ENCODE measurements at places on chromosomes 6 and 20. TPM values are rescaled to one million over a fixed set of nuclear protein-coding genes. Genes with fewer than 3 reads are reported as not detected.

DNA sequence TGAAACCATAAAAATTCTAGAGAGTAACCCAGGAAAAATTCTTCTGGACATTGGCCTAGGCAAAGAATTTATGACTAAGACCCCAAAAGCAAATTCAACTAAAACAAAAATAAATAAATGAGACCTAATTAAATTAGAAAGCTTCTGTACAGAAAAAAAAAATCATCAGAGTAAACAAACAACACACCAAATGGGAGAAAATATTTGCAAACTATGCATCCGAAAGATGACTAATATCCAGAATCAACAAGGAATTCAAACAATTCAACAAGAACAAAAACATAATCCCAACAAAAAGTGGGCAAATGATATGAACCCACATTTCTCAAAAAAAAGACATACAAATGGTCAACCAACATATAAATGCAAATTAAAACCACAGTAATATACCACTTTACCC is 242.6 kb upstream of the CDYL start:
- H3K4me3 ChIP-seq = no peak overlapping the region
- H3K27ac ChIP-seq = no peak overlapping the region
- no peaks in the 10 kb centered on the region for H3K36me3 ChIP-seq
- no peaks in the 10 kb centered on the region for H3K27me3 ChIP-seq
- DNase-seq = no peak
- no peaks in the 10 kb centered on the region for H3K4me1 ChIP-seq

DNA sequence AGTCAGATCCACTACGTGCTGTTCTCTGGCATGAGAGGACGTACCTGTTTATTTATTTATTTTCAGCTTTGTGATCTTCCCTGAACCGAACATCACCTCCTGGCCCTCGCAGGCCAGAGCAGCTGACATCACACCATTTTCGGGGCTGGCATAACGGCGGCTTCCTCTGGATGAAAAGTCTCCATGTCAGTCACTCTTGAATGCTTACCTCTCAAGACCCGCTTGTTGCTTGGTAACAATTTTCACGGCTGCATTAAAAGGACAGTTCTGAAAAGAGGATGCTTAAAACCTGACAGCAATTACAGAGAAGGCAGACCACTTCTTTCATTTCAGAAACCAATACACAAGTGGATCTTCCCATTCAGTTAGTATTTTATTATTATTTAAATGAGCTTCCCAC is 159.8 kb upstream of the CDH4 start:
- H3K4me1 ChIP-seq = no peaks in the 10 kb centered on the region
- H3K27me3 ChIP-seq = no peaks in the 10 kb centered on the region
- H3K36me3 ChIP-seq = no peaks in the 10 kb centered on the region
- no peak overlapping the region for H3K27ac ChIP-seq

DNA sequence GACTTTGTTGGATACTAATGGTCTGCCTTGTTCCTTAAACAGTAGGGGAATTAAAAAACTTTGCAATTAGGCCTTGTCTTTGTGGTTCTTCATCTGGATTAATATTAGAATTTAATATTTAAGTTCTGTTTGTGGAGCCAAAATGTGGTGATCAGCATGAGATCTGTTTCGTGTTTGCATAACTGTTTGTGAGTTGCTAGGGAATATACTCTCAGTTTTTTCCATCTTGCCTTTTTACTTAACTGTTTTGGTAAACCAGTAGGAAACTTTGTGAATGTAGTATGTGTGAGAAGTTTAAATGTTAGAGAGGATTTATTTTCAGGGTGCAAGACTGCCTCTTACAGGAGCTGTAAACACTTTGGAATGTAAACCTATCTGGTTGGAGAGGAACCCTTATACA is 35.6 kb downstream of the LRRC1 start:
- no peaks in the 10 kb centered on the region for H3K27me3 ChIP-seq
- no peak overlapping the region for H3K4me3 ChIP-seq
- peak overlapping the region; percentile 79 for H3K27ac ChIP-seq
- H3K36me3 ChIP-seq = no peaks in the 10 kb centered on the region
- DNase-seq = no peak

DNA sequence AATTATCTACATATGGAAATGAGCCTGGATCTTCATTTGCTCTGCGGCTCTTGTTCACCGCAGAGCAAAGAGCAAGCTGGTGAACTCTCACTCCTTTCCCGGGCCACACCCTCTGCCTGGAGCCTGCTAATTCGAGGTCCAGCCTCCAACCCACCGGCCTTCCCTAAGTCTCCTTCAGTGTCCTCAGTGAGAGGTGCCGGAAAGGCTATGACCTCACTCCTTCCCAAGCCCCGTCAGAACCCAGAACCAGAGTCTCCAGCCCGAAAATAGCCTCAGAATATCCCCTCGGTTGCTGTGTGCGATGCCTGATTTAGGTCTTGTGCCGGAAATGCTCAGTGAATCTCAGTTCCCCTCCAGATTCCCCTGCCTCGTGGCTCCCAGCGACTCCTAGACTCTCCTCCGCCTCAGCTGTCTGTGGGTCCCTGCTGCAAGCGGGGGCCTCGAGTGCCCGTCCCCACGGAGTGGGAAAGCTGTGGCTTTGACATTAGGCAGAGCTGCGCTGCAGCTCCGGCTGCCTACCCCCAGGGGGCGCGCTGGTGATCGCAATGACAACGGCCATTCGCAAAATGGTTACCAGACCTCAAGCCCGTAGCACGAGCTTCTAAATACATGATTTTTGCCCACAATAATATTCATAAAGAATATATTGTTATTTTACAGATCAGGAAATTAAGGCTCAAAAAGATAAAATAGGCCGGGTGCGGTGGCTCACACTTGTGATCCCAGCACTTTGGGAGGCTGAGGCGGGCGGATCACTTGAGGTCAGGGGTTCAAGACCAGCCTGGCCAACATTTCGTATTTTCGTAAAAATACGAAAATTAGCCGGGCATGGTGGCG is 4.1 kb upstream of the BNIP5 start:
- peak overlapping the region; percentile 27 for H3K4me3 ChIP-seq
- DNase-seq = peak; percentile 91
- H3K27me3 ChIP-seq = no peaks in the 10 kb centered on the region
- peak overlapping the region; percentile 77 for H3K27ac ChIP-seq

GRCh38 chr6:158174514-158174913 is 6.4 kb downstream of the GTF2H5 start:
- peaks cover 8% of the 10 kb centered on the region for H3K36me3 ChIP-seq
- no peaks in the 10 kb centered on the region for H3K27me3 ChIP-seq
- DNase-seq = no peak
- no peak overlapping the region for H3K27ac ChIP-seq
- H3K4me3 ChIP-seq = no peak overlapping the region
- no peaks in the 10 kb centered on the region for H3K4me1 ChIP-seq

GRCh38 chr6:35236223-35236622 is 22.5 kb downstream of the SCUBE3 start:
- H3K4me3 ChIP-seq = no peak overlapping the region
- peaks cover 4% of the 10 kb centered on the region for H3K36me3 ChIP-seq
- no peak for DNase-seq
- H3K27ac ChIP-seq = no peak overlapping the region

GRCh38 chr20:910870-911770 is 5.0 kb downstream of the ANGPT4 start:
- H3K4me1 ChIP-seq = no peaks in the 10 kb centered on the region
- H3K27me3 ChIP-seq = peaks cover 24% of the 10 kb centered on the region
- DNase-seq = no peak
- no peaks in the 10 kb centered on the region for H3K36me3 ChIP-seq
- no peak overlapping the region for H3K27ac ChIP-seq

DNA sequence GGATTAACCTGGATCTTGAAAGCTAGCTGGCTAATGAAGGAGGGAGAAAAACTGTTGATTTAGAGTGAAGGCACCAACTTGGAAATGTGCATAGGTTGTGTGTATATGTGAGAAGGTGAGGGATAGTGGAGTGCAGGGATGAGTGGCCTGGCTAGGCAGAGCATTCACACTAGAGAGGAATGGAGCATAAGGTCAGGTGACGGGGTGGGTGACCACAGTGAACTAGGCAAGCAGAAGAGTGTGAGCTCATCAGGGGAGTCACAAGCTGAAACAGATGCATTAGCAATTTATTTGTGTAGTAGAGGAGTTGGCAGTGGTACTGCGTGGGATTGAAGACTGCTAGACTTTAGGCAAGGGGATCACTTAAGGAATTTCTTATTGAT is 10.5 kb downstream of the ANKRD66 start:
- no peaks in the 10 kb centered on the region for H3K36me3 ChIP-seq
- no peak overlapping the region for H3K27ac ChIP-seq
- H3K27me3 ChIP-seq = no peaks in the 10 kb centered on the region
- DNase-seq = no peak
- no peak overlapping the region for H3K4me3 ChIP-seq

- H3K4me1 ChIP-seq = no peaks in the 10 kb centered on the region
- H3K36me3 ChIP-seq = no peaks in the 10 kb centered on the region
- no peak overlapping the region for H3K4me3 ChIP-seq
- no peak overlapping the region for H3K27ac ChIP-seq
- H3K27me3 ChIP-seq = no peaks in the 10 kb centered on the region
Observed at GRCh38 chr6:168533414-168533813, 92.4 kb downstream of the SMOC2 start.

- no peak overlapping the region for H3K27ac ChIP-seq
- no peaks in the 10 kb centered on the region for H3K27me3 ChIP-seq
- no peak overlapping the region for H3K4me3 ChIP-seq
- no peak for DNase-seq
- H3K4me1 ChIP-seq = no peaks in the 10 kb centered on the region
Observed at GRCh38 chr6:169371344-169372127, 117.9 kb upstream of the THBS2 start.

GRCh38 chr6:1131285-1132079 is 180.4 kb upstream of the FOXQ1 start:
- H3K27ac ChIP-seq = no peak overlapping the region
- H3K27me3 ChIP-seq = no peaks in the 10 kb centered on the region
- no peaks in the 10 kb centered on the region for H3K36me3 ChIP-seq
- peaks cover 9% of the 10 kb centered on the region for H3K4me1 ChIP-seq
- peak; percentile 81 for DNase-seq

GRCh38 chr6:30810813-30811339 is 66.5 kb upstream of the IER3 start:
- no peak for DNase-seq
- no peak overlapping the region for H3K27ac ChIP-seq
- no peaks in the 10 kb centered on the region for H3K27me3 ChIP-seq
- no peaks in the 10 kb centered on the region for H3K36me3 ChIP-seq
- H3K4me3 ChIP-seq = no peak overlapping the region
- H3K4me1 ChIP-seq = peaks cover 15% of the 10 kb centered on the region

GRCh38 chr6:7134999-7135745 is 27.4 kb downstream of the RREB1 start:
- no peak for DNase-seq
- no peaks in the 10 kb centered on the region for H3K36me3 ChIP-seq
- no peaks in the 10 kb centered on the region for H3K27me3 ChIP-seq
- no peak overlapping the region for H3K27ac ChIP-seq
- peaks cover 38% of the 10 kb centered on the region for H3K4me1 ChIP-seq

- no peak overlapping the region for H3K27ac ChIP-seq
- no peaks in the 10 kb centered on the region for H3K27me3 ChIP-seq
- no peak for DNase-seq
Observed at GRCh38 chr6:129615020-129615419, 95.0 kb downstream of the ARHGAP18 start.

DNA sequence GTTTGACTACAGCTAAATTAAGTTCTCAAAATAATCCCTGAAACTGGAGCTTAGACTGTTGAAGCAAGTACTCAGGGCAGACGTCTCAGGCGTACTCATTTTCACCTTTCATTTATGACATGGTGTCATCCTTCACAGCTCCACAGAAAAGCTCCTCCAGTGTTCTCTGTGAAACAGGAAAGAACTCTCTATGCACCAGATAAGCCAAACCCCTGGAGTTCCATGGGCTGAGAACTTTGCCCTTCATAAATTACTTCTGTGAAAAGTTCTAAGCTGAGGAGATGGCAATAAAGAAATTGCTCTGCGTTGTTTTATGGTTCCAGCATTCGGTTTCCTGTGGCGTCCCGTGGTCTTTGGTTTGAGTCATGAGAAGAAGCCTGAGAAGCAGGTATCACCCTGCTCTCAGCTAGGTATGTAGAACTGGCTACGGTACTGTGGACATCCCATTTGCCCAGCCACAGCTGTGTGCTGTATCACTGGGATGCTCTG is 20.2 kb upstream of the RREB1 start:
- H3K4me3 ChIP-seq = no peak overlapping the region
- H3K27me3 ChIP-seq = no peaks in the 10 kb centered on the region
- no peaks in the 10 kb centered on the region for H3K36me3 ChIP-seq

GRCh38 chr6:20463396-20463795 is 61.7 kb downstream of the E2F3 start:
- no peaks in the 10 kb centered on the region for H3K27me3 ChIP-seq
- H3K36me3 ChIP-seq = peaks cover 10% of the 10 kb centered on the region
- no peak overlapping the region for H3K27ac ChIP-seq
- DNase-seq = no peak
- H3K4me1 ChIP-seq = no peaks in the 10 kb centered on the region
- H3K4me3 ChIP-seq = no peak overlapping the region

DNA sequence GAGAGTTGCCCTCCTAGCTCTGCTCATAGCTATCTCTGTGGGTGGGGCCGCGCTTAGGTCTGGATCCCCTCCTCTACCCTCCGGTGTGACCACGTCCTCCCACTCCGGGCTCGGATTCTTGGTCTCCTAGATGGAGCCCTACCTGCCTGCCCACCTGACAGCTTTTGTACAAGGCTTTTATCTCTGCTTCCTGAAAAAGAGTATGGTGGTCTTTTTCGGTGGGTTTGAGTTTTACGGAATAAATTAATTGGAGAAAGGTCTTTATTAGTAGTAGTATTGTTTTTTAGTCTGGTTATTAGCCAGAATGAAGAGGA is 773 bp downstream of the SMAP1 start:
- no peaks in the 10 kb centered on the region for H3K36me3 ChIP-seq
- peak overlapping the region; percentile 93 for H3K27ac ChIP-seq
- peak overlapping the region; percentile 69 for H3K4me3 ChIP-seq
- peaks cover 10% of the 10 kb centered on the region for H3K4me1 ChIP-seq

DNA sequence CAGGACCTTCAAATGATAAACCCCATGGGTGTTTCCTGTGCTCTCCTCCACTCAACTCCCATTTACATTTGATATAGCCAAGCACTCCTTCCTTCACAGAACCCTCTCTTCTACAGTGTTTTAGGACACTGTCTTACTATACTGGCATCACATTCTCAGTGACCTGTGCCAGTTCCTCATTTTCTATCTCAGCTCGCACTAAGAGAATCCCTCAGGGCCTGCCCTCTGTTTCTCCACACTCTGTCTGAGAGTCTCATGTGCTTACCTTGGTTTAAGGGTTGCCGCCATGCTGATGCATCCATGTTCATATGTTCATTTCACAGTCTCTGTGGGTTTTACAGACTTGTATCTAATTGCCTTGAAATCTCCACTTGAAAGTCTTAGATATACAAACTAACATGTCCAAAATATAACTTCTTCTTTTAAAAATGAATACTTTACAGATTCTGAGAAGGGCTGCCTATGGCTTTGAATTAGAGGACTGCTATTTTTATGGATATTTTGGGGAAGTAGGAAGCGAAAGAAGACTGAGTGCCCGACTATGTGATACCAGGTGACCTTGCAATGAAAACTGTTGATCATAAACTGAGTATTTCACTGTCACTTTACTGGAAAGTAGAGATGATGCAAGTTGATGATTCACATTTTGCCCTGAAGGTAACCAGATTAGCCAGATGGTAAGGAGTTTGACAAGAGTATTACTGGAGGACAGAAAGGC is 153.1 kb upstream of the SIM1 start:
- no peak overlapping the region for H3K4me3 ChIP-seq
- no peaks in the 10 kb centered on the region for H3K4me1 ChIP-seq
- no peak for DNase-seq

The SOBP gene
- polyA plus RNA-seq = 4.6 TPM

The COL12A1 gene
- 90.9 TPM for polyA plus RNA-seq

The DBNDD2 gene
- 36.1 TPM for polyA plus RNA-seq

The NRN1 gene
- 4.0 TPM for polyA plus RNA-seq

The BPI gene
- polyA plus RNA-seq = 0.21 TPM

The DEF6 gene
- 13.2 TPM for polyA plus RNA-seq

The UBD gene
- 8.1 TPM for polyA plus RNA-seq

Measured in large intestine (tissue), 12 donors.